T-cell (primary cell): ENCODE measurements at places on chromosomes 3 and 15.

- H3K36me3 ChIP-seq: no peaks in the 10 kb centered on the region
- H3K4me3 ChIP-seq: no peak overlapping the region
- peaks cover 22% of the 10 kb centered on the region for H3K4me1 ChIP-seq
- DNase-seq: no peak
- peak overlapping the region; percentile 72 for H3K27ac ChIP-seq
- H3K27me3 ChIP-seq: peaks cover 16% of the 10 kb centered on the region
These were observed 12.6 kb downstream of the RAB6B start for GRCh38 chr3:133882986-133883586.

DNA sequence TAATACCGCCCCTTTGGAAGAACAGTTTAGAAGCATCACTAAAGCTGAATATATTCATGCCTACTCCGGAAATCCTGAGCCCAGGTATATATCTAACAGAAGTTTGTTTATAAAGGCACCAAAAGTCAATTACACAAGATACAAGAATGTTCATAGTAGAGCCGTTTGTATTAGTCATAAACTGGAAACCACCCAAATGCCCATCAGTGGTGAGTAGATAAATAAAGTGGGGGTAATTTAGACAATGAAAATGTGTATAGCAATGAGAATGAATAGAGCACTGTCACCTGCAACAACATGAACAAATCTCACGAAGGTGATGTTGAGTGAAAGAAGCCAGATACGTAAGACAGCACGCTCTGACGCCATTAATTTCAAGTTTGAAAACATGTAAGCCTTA is 68.3 kb upstream of the GLCE start:
- no peak for DNase-seq
- no peak overlapping the region for H3K27ac ChIP-seq
- no peaks in the 10 kb centered on the region for H3K36me3 ChIP-seq
- H3K27me3 ChIP-seq: no peaks in the 10 kb centered on the region
- no peak overlapping the region for H3K4me3 ChIP-seq

DNA sequence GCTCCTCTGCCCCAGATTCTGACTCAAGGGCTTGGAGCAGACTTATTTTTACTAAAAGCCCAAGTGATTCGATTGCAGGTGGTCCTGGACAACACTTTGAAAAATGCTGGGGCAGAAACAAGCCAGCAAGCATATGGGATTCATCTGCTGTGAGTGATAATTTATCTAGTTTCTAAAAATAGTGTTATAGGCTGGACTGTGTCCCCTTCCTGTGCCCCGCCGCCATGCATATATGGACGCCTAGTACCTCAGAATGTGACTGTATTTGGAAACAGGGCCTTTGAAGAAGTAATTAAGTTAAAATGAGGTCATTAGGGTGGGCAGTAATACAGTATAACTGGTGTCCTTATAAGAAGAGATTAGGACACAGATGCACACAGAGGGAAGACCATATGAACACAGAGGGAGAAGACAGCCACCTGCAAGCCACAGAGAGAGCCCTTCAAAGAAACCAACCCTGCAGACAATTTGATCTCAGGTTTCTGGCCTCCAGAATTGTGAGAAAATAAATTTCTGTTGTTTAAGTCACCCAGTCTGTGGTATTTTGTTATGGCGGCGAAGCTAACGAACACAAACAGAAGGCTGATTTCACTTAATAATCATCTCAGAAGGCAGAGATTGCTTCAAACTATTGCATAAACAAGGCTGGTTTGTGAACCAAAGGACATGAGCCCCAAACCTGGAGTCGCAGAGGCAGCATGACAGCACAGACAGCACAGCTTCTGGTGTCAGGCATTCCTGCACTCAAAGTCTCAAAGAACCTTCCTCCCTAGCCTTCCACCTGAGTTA is 59.1 kb downstream of the CCNL1 start:
- H3K27ac ChIP-seq: no peak overlapping the region
- H3K36me3 ChIP-seq: no peaks in the 10 kb centered on the region
- no peaks in the 10 kb centered on the region for H3K27me3 ChIP-seq
- DNase-seq: no peak

- H3K4me3 ChIP-seq: no peak overlapping the region
- no peaks in the 10 kb centered on the region for H3K4me1 ChIP-seq
- H3K27ac ChIP-seq: no peak overlapping the region
- no peak for DNase-seq
These were observed 73.4 kb upstream of the TP63 start for GRCh38 chr3:189557824-189558223.

- H3K27me3 ChIP-seq: peaks cover 20% of the 10 kb centered on the region
- no peak overlapping the region for H3K27ac ChIP-seq
- H3K4me1 ChIP-seq: no peaks in the 10 kb centered on the region
- no peak for DNase-seq
- H3K4me3 ChIP-seq: no peak overlapping the region
These were observed 15.0 kb downstream of the KLF15 start for GRCh38 chr3:126342211-126342610.

GRCh38 chr15:96042734-96043224 is 287.7 kb upstream of the NR2F2 start:
- no peak overlapping the region for H3K27ac ChIP-seq
- no peak overlapping the region for H3K4me3 ChIP-seq
- no peaks in the 10 kb centered on the region for H3K4me1 ChIP-seq
- no peaks in the 10 kb centered on the region for H3K27me3 ChIP-seq
- no peak for DNase-seq
- H3K36me3 ChIP-seq: no peaks in the 10 kb centered on the region
